ENCODE measurements at places on chromosomes 16 and 17.

DNA sequence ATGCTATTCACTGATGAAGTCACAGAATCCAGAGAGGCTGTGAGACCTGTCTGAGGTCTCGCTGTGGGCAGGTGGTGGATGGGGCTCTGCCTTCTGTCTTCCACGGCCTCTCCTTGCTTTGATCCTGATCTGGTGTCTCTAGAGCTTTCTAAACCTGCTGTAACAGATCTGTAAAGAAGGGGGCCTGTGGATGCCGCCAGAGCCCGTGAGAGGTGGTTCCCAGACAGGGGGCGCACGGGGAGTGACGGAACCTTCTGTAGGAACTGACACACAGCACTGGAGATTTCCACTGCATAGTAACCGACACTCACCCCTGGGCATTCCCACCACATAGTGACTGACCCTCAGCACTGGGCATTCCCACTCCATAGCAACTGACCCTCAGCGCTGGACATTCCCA, 16.0 kb downstream of the CBFA2T3 start:
- DNase-seq: no peak

GRCh38 chr17:59027750-59028149, 78.9 kb downstream of the TRIM37 start:
- no peak for DNase-seq

DNA sequence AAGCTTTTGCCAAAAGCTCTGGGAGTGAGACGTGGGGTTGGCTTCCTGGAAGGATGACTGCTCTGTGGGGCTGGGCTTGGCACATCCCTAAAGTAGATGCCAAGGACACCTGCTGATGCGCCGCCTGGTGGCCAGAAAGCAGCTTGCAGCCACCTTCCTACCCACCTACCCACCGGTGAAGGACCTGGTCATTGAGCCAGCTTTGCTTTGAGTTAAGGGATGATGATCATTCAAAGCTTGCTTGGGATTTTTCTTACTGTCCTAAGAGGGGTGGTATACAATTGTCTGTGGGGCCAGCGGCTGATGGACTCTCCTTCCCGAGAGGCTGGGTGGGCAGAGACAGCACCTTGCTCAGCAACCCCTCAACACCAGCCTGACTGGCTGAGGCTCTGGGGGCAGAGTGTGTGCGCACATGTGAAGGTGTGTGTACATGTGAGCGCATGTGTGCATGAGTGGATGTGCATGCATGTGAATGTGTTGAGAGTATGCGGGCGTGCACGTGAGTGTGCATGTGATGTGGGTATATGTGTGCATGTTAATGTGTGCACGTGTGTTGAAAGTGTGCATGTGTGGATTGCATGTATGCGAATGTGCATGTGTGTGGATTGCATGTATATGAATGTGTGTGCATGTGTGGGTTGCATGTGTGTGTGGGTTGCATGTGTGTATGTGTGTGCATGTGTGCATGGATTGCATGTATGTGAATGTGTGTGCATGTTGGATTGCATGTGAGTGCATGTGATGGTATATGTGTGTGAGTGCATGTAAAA, 18.6 kb downstream of the C1QTNF1 start:
- no peak for DNase-seq

- DNase-seq: no peak
These were observed 36.6 kb downstream of the PHLPP2 start for GRCh38 chr16:71687861-71688260.

GRCh38 chr17:27994586-27994985, 47.9 kb upstream of the NLK start:
- no peak for DNase-seq

DNA sequence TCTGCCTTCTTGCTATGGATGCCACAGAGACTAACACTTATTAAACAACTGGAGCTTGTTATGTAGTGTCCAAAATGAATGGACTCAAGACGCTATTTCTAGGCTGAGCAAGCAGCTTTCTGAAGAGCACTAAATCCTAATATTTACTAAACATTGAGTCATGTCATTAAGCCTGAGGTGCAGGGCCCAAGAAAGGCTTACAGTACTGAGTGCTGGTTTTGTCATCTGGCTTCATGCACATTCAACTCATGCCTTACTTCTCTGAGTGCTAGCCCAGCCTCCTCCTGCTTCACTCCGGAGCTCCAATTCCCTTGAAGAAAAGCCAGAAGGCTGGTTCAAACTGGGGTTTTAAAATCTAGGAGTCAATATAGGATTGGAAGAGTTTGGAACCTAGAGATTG, 363.3 kb upstream of the CDH5 start:
- no peak for DNase-seq

- no peak for DNase-seq
These were observed 30.0 kb upstream of the SKAP1 start for GRCh38 chr17:48460052-48460451.

DNA sequence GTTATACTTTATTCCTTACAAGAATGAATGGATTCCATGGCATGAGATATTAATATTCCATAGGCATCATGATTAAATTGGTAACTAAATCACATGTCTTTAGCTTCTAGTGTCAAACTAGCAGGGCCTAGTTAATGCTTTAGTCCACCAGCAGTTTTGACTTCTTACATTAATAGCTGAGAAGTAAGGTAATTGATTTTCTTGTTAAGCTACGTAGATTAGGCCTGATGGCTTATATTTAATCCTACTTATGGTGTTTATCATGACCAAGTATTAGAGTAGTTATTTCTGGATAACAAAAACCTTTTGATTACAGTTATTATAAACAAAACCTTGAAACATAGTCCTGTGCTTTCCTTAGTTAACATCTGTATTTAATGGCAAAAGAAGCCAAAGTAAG, 184.5 kb downstream of the TANC2 start:
- no peak for DNase-seq

Data from SK-N-MC (cell line).